ENCODE measurements at places on chromosomes 2 and 18.

GRCh38 chr2:173997269-173997668, 32.1 kb upstream of the SP3 start:
- no peak for DNase-seq

GRCh38 chr2:170562928-170563327, 152.2 kb upstream of the SP5 start:
- DNase-seq = no peak

GRCh38 chr2:73984922-73985307, 205 bp downstream of the TET3 start:
- DNase-seq = peak; percentile 49

GRCh38 chr18:23864624-23865023, 149.9 kb upstream of the TTC39C start:
- DNase-seq = no peak

GRCh38 chr2:49687918-49688317, 533.6 kb upstream of the FSHR start:
- no peak for DNase-seq

DNA sequence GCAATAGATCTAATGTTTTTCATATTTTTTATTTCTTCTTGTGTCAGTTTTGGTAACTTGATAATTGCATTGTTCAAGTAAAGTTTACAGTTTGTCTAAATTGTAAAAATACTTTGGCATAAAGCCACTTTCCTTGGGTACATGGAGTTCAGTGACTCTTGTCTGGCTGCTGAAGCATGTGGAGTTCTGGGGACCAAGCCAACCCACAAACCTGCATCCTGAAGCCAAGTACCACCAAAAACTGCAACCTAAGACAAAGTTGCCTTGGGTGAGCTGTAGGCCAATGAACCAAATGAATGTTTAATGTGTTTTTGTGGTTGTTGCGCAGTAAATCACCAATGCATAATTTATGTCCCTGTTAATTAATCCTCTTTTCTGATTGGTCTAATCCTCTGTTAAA, 872.6 kb downstream of the BCL11A start:
- DNase-seq = no peak

GRCh38 chr2:218398437-218399390, 954 bp upstream of the CTDSP1 start:
- DNase-seq = no peak

GRCh38 chr2:66700677-66701066, 265.7 kb downstream of the MEIS1 start:
- no peak for DNase-seq

- DNase-seq = no peak
These were observed 35.3 kb downstream of the PDIA6 start for GRCh38 chr2:10777111-10777841.

GRCh38 chr2:122516775-122517174, 761.3 kb downstream of the TSN start:
- no peak for DNase-seq

GRCh38 chr18:11136241-11136640, 13.1 kb downstream of the PIEZO2 start:
- DNase-seq = no peak

GRCh38 chr2:96138179-96139145, at the start of gene ASTL:
Gene ASTL, minus strand, starts transcription at chr2:96138502. Its CDS starts 66 bp downstream, at chr2:96138436.
- peak; percentile 53 for DNase-seq

DNA sequence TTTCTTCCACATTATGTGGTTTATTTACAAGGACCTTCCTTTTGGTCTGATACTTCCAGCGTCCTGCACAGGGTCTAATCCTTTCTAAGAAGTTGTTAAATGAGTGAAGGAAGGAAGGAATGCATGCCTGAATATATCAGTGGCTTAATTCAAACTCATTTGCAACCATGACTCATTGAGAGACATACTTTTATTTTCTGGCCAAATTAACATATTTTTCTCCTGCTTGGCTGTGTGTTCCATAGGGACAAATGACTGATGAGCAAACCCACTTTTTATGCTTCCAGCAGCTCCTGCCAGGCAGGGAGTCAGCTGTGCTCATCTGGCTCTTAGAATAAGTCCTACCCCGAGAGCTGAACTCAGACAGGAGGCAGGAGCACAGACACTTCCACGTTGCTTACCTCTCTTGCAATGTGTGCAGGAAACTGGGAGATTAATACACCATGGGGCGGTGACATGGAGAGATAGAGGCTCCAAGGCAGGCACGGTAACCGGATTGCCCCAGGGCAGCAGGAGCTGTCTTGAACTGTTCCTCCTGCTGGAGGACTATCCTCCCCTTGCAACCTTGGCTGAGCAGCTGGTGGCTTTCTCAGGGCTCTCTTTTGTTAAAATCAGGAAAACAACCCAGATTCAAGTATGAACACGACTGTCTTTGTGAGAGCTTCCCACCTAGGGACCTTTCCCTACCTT, 667.5 kb upstream of the HS6ST1 start:
- DNase-seq = no peak

DNA sequence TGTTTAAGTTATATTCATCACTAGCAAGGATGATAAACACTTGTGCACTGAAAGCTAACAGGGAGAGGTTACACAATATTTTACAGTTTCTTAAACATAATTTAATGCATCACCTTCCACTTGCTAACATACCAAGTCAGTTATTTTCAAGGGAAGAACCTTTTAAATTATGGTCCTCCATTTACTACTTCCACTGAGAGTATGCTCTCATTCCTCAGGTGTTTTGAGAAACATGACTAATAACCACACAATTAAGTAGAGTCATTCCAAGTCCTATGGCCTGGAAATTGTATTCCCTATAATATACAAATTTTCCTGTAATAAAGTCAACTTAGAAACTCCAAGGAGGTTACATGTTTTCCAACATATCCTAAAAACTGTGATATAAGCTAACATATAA, 152.3 kb upstream of the STON1 start:
- no peak for DNase-seq

DNA sequence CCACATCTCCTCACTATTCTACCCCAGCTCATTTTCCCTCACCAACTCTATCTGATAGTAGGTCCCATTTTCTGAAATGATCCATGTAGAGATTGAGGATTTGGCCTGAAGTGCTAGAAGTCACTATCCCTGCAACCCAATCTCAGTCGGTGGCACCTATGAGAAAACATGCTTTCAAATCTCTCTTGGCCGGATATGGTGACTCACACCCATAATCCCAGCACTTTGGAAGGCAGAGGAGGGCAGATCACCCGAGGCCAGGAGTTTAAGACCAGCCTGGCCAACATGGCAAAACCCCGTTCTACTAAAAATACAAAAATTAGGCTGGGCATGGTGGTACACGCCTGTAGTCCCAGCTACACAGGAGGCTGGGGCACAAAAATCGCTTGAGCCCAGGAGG, 19.1 kb upstream of the MARCHF4 start:
- no peak for DNase-seq

- no peak for DNase-seq
These were observed 152.9 kb upstream of the DDX18 start for GRCh38 chr2:117661619-117662018.

All from activated naive CD4-positive, alpha-beta T cell (primary cell).